ENCODE measurements at places on chromosomes 2 and 18.

DNA sequence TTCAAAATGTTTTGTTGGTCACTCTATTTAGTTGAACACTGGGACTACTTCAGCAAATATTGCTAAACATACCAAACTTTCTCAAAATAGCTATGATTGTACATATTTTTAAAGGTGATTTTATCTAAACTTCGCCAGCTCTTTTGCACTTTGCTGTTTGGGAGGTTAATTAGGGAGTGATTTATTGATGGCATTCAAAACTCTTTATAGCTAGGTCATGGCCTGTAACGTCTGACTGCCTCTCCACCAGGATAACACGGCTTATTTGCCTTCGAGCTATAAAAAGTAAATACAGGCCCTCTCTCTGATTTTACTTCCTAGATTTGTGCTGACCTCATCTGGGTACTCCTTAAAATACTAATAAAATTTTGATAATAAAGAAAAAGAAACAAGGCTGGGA, 931.9 kb downstream of the DCDC2C start:
- DNase-seq, result no peak

- no peak for DNase-seq
Observed at GRCh38 chr2:235391921-235392615, 101.8 kb upstream of the AGAP1 start.

GRCh38 chr2:229087267-229087666, 183.8 kb downstream of the PID1 start:
- no peak for DNase-seq

DNA sequence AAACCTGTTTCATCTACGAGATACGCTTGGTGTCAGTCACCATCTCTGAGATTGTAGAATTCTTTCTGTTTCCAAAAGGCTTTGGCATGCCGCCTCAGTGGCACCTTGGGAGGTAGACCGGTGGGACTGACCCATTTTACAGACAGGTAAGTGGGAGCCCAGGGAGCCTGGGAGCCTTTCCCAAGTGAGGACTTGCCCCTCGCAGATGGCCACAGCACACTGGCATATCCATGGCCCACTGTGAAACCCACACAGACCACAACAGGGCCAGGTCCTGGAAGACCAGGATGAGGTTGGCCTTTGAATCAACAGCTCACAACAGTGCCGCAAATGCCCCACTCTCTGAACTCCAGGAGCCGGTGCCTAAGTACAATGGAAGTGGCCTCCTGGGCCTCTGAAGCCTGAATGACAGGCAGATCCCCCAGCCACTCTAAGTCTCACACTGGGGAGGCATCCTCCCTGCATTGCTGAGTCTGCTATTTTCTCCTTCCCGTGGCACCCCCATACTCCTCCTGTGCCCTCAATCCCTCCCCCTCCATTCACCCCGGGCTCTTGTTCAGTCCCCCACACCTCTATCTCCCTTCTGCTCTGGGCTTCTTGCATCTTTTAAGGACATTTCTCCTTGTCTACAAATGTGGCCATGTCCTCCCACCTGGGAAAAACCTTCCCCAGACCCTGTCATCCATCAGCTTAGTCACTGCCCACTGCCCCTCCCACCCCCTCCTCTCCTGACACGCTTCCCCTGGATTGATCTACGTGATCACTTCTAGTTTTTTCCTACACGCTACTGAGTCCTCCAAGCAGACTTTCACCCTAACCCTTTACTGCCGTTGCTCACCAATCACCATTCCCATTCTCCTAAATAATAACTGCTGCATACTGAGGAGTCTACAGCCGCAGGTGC, 26.2 kb downstream of the CENPA start:
- no peak for DNase-seq

GRCh38 chr2:1739322-1739957, 4.9 kb downstream of the PXDN start:
- no peak for DNase-seq

DNA sequence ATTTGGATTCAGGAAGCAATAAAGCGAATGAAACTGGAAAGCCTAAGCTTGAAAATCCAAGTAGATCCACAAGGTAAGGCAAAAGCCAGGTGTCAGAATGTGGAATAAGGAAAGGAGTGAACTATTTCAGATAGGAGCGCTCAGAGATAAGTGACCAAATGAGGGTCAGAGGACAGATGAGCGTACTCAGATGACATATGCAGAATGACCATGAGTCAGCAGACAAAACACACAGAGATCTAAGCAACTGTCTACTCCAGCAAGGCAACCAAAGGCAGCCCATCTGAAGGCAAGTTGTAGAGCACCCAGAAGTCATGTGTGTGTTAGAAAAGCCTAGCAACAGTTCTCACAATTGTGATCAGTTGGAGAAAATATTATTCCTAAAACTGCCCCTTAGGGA, 548.4 kb upstream of the FSHR start:
- DNase-seq, result no peak

GRCh38 chr2:31980674-31981356, 30.0 kb downstream of the MEMO1 start:
- no peak for DNase-seq

DNA sequence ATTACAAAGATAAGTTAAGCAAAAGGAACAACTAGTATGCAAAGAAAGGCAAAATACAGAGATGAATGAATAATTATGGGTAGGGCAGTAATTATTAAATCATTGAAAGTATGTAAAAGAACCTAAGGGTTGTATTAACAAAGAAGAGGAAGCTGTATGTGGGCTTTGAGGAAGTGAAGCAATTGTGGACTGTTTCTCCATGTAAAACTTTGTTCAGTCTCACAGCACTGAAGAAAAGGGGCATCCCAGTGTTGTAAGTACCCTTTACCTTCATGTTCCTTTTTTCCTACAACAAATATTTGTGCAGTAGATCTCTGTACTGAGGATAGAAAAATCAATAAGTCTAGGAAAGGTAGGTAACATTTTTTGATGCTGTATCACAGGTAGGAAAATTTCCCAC, 388.7 kb upstream of the NRP2 start:
- DNase-seq, result no peak

DNA sequence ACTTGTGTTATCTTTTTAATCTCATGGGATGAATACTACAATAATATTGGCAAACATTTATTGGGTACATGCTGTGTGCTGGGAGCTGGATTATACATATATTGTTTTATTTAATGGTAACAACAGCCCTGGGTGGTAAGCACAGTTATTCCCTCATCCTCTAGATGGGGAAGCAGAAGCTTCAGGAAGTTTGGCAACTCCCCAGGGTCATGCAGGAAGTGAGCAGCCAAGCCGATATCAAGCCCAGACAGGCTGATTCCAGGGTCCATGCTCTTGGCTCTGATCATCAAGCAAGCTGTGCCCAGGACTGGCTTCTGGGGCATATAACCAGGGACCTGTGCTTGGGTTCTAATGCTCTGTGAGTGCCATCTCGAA, 155.8 kb downstream of the ZNF516 start:
- no peak for DNase-seq

DNA sequence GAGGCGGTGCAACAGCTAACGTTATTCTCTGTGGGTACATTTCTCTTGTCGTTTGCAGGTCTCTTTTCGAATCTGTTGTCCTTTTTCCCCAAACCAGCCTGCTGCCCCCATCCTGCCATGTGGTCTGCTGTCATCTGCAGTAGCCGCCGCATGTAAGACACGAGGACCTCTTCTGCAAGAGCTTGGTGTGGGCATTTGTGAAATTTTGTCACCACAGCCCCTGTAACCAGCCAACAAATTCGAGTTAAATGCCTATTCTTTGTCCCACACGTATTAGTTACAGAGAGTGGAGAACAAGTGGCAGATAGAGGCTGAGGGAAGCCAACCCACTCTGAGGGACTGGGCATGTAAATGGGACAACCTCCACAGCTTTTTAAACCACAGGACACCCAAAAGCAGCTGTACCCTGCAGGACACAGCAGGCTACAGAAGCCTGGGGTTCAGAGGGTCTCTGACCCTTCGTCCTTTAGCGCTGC, 35.0 kb downstream of the ITGA6 start:
- DNase-seq, result no peak

DNA sequence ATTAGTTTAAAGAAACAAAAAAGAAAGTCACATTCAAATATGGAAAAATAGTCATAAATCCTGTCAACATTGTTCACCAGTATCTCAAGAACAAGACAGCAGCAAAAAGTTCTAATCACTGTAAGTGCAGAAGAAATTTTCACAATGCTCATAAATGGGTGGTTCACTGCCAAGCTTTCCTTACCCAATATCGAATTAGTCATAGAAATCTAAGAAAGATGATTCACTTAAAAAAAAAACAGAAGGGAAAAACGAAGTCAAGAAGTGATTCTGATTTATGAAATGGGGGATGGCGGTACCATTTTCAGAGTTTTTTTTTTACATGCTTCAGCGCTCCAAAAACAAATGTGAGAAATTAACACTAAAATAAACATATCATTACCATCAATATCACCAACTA, 156.7 kb downstream of the EXOC6B start:
- no peak for DNase-seq

DNA sequence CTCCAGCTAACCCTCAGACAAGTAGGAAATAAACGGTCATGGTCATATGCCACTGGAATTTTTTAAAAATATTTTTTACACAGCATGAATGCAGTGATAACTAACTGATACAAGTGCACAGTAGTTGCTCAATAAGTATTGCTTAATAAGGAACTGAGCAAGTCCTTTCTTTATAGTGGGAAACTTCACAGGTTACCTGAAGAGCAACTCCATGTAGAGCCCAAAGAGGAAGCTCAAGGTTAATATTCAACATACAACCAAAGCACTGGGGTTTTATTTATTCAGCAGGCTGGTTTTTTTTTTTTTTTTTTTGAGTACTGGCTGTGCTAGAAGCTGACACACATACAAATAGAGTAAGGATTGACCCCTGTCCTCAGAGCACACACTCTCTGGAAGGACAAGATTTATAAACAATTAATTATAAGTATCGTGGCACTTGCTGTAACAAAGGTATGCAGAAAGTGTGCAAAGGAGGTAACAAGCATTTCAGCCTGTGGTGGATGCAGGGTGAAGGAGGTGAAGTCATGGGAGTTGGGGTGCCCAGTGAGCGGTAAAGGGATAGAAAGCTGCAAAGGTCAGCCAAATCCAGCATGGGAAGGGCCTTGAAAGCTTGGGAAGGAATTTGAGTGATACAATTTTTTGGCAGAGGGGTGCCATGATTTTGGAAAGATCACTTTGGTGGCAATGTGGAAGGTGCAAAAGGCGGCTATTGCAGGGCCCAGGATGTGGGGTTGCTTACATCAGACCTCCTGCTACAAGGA, 52.7 kb downstream of the ATOH8 start:
- DNase-seq, result no peak

DNA sequence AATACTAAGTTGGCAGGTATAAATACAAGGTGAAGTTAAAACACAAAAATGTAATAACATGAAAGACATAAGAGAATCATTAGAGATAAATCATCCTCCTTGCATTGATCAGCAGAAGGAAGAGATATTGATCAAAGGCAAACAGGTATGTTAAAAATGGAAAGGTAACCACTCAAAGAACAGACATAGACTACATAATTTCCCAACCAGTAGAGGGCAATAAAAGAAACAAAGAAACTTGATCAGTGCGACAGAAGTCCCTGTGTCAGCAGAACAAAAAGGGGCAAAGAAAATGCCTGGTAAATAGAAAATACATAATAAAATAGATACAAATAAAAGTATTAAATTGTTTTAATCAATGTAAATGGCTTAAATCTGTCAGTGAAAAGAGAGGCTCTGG, 53.6 kb downstream of the FAM228A start:
- no peak for DNase-seq

DNA sequence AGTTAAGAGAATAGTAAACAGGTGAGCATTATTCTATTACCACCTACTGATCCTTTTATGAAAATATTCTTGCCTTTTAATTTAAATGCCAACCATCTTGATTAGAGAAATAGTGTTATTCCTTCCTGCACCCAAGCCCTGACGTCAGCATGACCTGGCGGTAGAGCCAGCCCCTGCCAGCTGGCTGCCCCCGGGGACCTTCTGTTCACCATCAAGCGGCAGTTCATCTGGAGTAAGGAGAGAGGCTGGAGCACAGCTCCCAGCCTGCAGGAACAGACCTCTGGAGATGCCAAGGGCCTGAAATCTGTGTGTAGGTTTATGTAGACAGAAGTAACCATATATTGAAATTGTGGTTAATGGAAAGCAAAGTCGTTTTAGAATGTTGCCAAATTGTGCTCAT, 171.8 kb downstream of the GBX2 start:
- DNase-seq, result no peak

DNA sequence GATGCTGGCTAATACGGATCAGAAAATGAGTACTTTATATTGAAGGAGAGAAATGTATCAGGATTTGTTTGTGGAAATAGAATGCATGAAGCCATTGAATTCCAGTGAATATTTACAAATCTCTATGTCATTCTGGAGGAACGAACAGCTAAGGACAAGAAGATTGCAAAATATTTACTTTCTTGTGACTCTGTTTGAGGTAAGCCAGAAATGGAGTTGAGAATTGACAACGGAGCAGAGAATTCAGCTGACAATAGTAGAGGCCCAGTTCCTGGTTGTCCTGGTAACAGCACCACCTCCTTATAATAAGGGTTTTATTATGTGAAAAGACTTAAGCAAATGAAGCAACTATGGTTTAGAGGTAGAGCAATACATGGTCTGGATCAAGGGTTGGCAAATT, 349.2 kb downstream of the ADCYAP1 start:
- no peak for DNase-seq

- peak; percentile 64 for DNase-seq
Observed at GRCh38 chr2:232502911-232503808, 15.5 kb upstream of the ECEL1 start.

- no peak for DNase-seq
Observed at GRCh38 chr2:28341208-28341891, 51.3 kb upstream of the FOSL2 start.

DNA sequence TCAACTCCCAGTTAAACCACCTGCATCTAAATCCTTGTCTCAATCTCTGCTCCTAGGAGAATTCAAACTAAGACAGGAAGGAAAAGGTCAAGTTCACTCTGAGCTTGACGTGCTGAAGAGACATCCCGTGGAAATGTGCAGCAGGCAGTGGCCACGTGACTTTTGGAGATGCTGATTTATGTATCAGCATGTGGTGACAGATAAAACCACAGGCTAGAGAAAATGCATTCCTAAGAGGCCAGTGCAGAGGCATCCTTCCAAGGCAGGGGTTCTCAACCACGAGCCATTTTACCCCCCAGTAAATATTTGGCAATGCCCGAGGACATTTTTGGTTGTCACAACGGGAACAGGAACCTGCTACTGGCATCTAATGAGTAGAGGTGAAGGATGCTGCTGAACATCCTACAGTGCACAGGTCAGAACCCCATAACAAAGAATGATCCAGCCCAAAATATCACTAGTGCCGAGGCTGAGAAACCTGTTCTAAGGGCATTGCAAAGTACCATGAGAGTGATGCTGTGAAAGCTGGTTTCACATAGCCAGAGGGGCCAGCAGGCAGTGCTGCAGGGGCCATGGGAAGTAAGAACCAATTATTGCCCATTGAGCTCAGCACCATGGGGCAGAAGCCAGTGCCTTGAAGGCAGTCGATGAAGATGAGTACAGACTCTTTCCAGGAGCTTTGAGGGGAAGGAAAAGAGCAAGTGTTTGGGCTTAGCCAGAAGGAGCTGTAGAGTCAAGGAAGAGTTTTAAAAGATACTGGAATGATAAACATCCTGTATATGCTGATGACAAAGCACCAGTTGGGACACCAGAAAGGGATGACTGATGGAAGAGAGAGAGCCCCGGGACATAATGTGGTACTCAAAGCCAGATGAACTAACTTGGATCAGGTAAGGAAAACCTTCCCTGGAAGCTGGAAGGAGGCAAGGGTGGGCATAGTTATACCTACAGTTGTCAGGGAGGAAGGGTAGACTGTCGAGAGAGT, 174.6 kb downstream of the HAUS1 start:
- DNase-seq, result no peak

Measured in naive thymus-derived CD4-positive, alpha-beta T cell (primary cell).